AG04449 (cell line): ENCODE measurements at places on chromosomes 6 and 20.

DNA sequence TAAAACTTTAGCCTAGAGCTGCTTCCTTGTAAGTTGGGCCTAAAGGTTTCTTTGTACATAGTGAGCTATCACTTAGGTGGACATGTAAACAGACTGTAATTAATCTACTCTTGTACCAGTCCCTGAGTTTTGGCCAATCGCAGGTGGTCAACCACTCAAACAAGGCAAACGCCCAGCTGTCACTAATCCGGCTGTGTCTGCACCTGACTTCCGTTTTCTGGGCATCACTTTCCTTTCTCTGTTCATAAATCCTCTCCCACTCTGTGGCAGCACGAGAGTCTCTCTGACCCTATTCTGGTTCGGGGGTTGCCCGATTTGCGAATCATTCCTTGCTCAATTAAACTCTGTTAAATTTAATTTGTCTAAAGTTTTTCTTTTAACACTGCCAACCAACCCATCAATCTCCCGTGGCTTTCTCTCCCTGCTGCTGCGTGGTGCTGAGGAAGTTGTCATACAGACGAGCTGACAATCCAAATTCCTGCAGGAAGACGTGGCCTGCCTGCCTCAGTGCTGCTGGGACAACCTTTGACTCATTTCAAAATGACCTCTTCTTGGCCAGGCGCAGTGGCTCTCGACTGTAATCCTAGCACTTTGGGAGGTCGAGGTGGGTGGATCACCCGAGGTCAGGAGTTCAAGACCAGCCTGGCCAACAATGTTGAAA is 206.3 kb downstream of the QKI start:
- no peak for DNase-seq

DNA sequence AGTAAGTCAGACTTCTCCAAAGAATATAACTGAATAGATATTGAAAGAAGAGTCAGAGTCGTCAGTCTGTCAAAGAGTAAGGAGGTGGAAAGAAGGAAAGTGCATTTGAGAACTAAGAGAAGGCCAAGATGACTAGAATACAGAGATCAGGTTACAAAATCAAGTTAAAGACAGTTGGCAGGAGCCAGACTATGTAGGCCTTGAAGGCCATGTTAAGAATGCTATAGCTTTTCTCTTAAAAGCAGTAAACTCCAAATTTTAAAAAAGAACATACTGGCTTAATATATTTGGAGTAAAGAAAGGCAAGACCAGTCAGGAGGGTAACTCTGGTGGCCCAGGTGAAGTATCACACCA is 68.8 kb downstream of the IBTK start:
- no peak for DNase-seq

DNA sequence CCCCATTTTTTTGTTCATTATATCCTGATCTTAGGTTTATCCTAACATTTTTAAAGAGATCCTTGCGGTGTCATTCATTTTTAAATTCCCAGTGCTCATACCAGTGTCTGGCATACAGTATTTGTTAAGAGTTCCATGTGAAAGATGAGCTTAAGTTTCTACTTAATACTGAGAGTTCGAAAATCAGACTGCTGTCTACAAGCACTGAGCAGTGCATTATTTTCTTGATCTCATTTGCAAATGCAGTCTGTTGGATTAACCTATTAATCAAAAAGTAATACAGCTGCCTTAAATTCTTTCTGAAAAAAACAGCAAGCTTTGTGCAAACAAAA is 663 bp downstream of the COQ3 start:
- DNase-seq = no peak

GRCh38 chr6:18247002-18247401 is 17.3 kb downstream of the DEK start:
- DNase-seq = no peak

GRCh38 chr20:63003546-63003945 is 3.2 kb downstream of the BHLHE23 start:
- no peak for DNase-seq

- DNase-seq = no peak
Measured at GRCh38 chr20:59560588-59561227, 43.6 kb upstream of the PHACTR3 start.

- no peak for DNase-seq
Measured at GRCh38 chr6:97113170-97113569, 169.8 kb downstream of the MMS22L start.

DNA sequence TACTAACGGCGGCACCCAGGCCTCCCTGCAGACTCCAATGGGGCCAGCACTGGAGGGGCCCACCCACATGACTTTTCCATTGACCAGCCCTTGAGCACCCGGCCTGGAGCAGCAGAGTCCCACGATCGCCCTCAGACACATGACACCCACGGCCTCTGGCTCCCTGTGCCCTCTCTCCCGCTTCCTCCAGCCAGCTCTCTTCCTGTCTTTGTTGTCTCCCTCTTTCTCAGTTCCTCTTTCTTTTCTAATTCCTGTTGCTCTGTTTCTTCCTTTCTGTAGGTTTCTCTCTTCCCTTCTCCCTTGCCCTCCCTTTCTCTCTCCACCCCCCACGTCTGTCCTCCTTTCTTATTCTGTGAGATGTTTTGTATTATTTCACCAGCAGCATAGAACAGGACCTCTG is 26.1 kb upstream of the FANCE start:
- DNase-seq = no peak
